Fibroblast of pulmonary artery (primary cell): ENCODE measurements at places on chromosomes 4 and X.

- peak; percentile 8 for DNase-seq
Measured at GRCh38 chr4:66275411-66276038, 605.2 kb upstream of the EPHA5 start.

GRCh38 chr4:37665333-37666320 lies 20.5 kb downstream of the RELL1 start:
- no peak for DNase-seq

- no peak for DNase-seq
Measured at GRCh38 chrX:137427426-137427778, 138.5 kb upstream of the ZIC3 start.

DNA sequence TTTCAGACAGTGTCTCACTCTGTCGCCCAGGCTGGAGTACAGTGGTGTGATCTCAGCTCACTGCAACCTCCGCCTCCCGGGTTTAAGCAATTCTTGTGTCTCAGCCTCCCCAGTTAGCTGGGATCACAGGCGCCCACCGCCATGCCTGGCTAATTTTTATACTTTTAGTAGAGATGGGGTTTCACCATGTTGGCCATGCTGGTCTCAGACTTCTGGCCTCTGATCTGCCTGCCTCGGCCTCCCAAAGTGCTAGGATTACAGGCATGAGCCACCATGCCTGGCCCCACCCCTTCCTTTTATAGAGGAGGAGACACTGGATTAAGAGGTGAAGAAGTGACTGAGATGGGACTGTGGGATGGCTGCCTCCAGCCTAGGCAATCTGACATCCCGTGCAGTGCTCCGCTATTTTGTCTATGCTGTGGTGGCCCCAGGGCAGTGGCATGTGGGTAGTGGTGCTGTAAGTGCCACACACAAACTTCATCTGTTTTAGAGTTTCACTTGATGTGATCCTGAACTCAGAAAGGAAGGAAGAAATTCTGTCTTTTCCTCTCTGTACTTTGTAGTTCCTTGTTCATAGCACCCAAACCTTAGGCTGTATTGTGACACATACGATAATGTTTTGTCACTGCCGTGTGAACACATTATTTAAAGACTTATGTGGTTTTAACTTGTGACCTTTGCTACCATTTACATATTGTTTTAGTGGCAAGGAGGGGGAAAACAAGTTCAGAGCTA lies 48.9 kb downstream of the FNIP2 start:
- DNase-seq: no peak

DNA sequence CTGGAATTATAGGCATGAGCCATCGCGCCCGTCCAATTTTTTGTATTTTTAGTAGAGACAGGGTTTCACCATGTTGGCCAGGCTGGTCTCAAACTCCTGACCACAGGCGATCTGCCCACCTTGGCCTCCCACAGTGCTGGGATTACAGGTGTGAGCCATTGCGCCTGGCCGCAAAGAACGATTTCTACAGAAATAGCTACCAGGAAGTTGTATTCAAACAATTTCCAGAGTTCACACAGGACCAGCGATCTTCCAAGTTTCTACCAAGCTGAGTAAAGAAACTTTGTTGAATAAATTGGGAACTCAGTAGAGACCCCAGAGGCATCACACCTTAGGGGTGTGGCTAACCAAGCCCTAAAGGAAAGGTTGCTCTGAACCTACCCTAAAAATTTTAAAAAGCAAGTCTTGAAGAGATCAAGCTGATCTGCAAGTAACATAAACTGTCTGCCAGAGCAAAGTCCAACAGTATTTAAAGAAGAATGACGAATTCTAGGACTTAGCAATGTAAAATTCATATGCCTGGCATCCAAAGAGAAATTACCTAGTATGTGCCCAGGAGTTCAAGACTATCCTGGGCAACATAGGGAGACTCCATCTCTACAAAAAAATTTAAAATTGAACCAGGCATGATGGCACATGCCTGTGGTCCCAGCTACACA lies 48.4 kb upstream of the USP9X start:
- DNase-seq: no peak

GRCh38 chr4:34157547-34157946 lies 2086.8 kb downstream of the ARAP2 start:
- no peak for DNase-seq

- DNase-seq: no peak
Measured at GRCh38 chrX:110015915-110016314, 13.0 kb downstream of the TMEM164 start.

DNA sequence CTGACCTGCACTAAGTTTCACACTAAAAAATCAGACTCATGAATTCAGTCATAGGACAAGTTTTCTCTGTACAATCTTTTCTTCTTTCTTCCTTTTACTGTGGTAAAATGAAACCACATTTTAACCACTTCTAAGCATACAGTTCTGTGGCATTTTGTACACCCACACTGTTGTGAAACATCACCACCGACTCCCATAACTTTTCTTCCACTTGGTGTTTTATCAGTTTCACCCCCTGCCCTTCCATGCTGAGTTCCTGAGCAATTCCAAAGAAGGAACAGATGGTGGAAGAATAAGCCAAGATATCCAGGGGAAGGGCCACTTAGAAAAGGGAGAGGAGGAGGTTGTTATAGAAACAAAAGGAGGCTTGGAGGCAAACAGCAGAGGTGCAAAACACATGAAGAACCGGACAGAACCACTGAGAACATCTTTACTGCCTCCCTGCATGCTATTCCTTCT lies 22.6 kb downstream of the SLC25A4 start:
- DNase-seq: peak; percentile 87

- peak; percentile 6 for DNase-seq
Measured at GRCh38 chr4:5940470-5941203, 47.8 kb upstream of the CRMP1 start.

DNA sequence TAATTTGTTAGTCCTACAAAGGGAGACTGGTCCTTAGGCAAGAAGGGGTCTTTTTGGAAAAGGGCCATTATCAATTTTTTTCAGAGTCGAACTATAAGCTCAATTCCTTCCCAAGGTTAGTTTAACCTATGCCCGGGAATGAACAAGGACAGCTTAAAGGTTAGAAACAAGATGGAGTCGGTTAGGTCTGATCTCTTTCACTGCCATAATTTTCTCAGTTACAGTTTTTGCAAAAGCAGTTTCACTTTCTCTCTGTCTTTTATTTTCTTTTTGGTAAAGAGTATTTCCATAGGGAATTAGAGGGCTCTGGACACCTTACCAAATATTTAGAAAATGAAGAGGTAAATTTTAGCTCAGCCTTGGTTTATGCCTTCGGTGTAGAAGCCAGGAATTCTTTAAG lies 64.1 kb downstream of the TRIM2 start:
- DNase-seq: no peak

GRCh38 chrX:30489323-30489722 lies 88.2 kb downstream of the TASL start:
- DNase-seq: no peak

GRCh38 chr4:26141051-26141721 lies 179.6 kb upstream of the RBPJ start:
- no peak for DNase-seq

DNA sequence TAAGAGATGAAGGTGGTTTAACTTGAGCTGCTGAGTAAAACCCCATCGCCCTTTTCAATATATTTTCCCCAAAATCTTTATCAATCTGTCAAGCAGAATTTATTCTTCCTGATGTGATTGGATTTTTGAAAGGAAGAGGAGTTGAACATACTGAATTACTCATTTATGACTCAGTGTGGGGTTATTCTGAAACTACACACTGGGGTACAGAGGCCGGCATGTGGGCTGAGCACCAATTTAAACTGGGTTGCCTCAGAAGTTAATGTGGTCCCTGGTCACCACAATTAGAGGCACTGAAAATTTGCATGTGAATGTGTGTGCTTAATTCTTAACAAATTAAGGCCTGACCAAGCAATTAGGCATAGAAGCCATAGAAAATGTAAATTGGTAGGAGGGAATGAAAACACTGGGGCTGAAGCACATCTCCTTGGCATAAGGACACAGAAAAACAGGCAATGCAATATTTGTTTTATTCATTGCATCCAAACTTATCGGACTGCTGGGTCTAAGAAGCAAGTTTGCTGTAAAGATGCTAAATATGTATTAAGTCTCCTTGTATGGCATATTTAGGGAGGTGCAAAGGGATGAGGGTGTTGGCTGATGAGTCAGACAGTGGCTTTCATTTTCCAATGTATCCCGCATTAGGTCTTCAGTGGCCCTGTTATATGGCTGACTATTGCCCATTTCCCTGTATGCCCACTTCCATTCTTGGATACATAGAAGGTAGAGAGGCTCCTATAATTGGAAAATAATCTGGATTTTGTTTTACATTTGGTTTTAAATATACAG lies 170.9 kb downstream of the IL15 start:
- DNase-seq: peak; percentile 17

GRCh38 chr4:1499465-1499864 lies 93.2 kb upstream of the NKX1-1 start:
- DNase-seq: no peak

- peak; percentile 37 for DNase-seq
Measured at GRCh38 chr4:145623831-145624230, 4.6 kb downstream of the MMAA start.

DNA sequence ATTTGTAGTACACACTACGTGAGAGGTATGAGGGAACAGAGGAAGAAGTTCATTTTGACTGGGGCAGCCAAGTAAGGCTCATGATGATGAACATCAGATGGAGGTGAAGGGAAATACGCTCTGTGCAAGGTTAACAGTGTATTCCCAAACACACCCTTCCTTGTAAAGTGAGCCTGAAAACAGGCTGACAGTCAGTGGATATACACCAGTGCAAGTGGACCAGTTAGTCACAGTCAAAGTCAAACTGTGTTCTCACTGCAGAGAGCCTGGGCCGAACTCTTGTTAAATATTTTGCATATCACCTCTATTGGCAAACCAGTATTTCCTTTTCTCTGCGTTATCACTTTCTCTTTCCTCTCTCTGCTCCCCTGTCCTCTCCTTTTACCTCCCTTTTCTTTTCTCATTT lies 23.4 kb upstream of the RHOH start:
- DNase-seq: peak; percentile 21

DNA sequence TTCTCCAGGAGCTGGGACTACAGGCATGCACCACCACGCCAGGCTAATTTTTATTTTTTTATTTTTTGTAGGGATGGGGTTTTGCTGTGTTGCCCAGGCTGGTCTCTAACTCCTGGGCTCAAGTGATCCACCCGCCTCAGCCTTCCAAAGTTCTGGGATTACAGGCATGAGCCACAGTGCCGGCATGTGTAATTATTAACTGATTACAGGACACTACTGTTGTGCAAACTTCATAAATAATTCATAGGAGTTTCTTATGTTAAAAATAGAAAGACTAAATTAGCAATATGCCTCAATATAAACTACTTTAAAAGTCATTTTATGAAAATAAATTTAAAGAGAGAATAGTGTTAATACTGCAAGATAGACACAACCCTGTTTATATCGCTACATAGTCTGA lies 221.9 kb downstream of the SNCA start:
- no peak for DNase-seq

DNA sequence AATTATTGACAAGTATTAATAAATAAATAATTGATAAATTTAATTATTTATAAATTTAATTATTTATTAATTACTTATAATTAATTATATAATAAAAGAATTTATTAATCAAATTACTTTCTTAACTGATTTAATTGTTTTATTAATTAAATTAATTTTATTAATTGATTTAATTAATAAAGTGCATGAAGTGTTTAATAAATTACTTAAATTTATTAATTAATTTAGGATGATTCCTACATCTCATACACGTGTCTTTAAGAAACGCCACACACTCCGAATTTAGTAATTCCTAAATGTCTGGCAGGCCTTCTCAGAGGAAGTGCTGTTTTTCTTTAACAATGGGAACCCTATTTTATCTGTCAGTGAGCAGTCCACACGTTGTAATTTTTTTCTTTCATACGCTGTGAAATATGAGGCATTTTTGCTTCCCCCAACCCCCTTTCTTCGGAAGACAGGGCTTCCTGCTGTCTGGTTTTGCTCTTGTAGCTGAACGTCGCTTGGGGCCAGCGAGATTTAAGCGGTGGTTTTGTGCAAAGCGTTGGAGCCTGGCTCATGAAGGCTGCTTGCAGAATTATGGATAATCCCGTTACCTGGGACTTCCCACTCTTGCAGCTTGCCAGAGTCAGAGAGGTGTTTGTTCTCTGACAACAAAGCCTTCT lies 46.8 kb downstream of the CRLF2 start:
- DNase-seq: peak; percentile 12

DNA sequence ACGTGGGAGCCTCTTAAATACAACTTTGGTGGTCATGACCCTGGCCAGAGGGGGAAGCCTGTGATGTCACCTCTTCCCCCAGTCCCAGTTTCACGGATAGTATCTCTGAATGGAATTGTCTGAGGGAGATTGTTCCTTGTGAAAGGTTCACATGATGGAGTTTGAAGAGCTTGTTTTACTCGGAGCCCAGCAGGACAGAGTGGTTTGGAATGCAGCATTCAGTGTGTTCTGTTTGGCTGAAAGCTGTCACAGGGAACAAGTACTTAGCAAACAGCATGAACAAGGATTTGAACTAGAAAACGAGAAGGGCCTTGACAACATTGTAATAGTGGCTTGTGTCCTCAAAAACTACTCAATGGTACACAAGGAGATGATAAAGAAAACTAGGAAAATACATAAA lies 133.9 kb upstream of the CXorf66 start:
- no peak for DNase-seq

DNA sequence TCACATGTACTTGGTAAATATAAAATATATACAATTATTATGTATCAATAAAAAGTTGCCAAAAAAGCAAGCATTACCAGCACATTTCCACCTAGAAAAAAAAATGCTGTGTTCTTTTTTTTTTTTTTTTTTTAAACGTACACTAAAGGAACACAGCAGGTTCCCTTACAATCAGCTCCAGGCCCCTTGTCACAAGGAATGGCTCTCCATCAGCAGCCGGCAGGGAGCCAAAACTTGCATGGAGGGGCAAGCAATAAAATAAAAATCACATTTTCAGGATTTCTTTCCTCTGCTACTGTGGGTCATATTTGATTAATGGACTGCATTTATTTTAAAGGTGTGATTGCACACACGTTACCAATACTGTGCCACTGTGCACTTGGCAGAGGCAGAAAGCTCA lies 460.3 kb downstream of the GPAT3 start:
- DNase-seq: no peak

DNA sequence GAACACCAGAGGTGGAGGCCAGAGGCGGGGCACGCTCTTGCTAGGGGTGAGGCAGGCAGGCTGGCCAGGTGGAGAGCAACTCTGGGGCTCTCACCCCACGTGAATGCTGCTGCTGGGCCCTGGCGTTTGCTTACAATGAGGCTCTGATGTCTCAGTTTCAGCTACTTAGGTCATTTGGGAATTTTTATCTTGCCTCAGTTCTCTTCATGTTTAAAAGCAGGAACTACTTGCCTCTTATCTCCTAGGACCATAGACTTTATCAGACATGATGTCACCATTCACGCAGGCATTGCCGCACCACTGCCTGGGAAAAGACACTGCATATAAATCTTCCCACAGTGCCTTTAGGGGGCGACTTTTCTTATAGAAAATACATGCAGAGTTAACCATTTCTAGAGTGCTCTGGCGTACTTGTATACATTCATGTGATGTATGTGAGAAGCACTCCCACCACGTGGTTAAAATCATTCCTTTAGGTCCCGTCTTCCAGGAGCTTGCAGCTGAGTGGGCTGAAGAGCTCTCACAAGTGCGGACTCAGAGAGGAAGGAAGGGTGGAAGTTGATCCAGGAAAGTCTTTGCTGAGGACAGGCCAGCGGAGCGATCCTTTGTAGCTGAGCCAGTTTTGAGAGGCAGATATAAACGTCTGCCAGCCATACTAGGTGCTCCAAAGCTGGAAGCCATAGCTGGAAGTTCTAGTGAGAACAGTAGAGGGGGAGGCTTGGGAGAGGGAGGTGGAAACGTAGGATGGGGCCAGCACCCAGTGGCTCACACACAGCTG lies 84.3 kb upstream of the CLDN34 start:
- DNase-seq: peak; percentile 88

- no peak for DNase-seq
Measured at GRCh38 chrX:143642426-143642825, 6.5 kb upstream of the SLITRK4 start.

GRCh38 chrX:27444093-27444908 lies 18.8 kb downstream of the PPP4R3C start:
- DNase-seq: no peak
